Naive B cell (primary cell): ENCODE measurements at places on chromosomes 16 and 17.

- DNase-seq: no peak
These were observed 15.4 kb upstream of the SEZ6 start for GRCh38 chr17:29021226-29021625.

DNA sequence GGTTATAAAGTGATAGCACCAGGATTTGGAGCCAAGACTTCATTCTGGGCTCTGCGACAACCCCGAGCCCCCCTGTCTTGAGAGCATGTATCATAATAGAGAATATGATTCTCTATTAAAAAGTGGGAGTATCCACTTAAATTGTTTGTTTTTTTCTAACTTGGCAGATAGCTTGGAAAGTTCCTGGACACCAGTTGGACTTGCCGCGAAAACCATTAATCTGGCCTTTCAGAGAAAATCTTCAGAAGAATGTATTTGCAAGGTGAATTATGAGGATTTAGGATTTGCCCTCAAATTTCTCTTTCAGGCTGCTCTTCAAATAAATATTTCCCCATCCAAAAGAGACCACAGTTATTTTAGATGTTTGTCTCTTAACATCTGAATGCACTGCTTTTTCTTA lies 53.5 kb downstream of the MARCHF10 start:
- no peak for DNase-seq

- DNase-seq: no peak
These were observed 345.0 kb downstream of the SLC39A11 start for GRCh38 chr17:72747501-72747900.

- DNase-seq: no peak
These were observed 28.2 kb upstream of the ADGRG1 start for GRCh38 chr16:57600048-57600835.

DNA sequence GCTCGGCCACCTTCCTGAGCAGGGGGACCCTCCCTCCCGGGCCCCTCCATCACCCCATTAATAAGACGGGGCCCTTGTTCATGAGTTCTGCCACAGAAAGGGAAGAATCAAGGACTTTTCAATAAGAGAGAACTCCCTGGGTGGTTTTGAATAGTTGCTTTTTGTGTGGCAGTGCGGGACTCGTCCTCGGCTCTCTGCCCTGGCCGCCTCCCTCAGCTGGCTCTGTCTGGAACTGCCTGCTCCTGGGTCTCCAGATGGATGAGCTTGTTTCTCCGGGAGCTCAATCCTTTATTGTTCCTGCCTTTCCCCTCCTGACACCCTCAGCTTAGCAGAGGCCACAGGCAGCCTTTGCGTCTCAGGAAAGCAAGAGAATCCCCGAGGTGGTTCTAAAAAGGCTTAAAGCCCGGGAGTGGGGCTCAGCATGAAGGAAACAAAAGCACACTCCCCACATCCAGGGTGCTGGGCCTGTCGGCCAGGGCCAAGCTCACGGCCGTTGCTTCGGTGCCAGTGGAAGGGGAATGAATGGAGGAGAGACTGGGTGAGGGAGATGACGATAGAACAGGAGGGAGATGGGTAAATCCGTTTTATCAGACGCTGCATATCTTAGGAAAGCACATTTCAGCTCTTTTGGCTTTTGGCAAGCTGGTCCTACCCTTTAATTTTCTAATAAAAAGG lies 60.2 kb downstream of the RAI1 start:
- DNase-seq: no peak

GRCh38 chr17:59038734-59039133 lies 67.9 kb downstream of the TRIM37 start:
- no peak for DNase-seq

DNA sequence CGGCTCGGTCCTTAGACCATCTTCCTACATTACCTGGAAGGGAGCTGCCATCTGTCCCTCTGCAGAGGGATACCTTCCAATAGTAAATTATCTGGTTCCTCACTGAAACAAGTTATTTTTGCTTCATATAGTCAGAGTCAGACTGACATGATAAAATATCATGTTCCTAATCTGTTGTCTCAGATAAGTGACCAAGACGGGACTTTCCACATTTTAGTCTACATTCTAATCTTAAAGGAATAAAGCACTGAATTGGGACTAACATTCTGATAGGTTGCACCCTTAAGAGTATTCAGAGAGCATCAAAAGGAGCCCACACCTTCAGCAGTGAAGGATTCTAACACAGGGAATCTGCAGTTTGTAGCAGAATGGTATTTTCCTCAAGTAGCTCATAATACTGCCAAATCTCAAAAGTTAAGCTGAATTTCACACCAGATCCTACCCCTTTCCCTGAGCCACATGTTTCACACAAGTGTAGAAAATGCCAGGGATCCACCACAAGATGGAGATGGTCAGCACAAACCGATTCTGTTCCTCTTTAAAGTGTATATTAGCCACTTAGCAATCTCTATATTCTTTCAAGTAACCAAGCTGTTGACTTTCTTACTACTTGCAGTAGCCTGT lies 13.4 kb downstream of the GINS2 start:
- DNase-seq: no peak

GRCh38 chr16:21223787-21224186 lies 9.7 kb upstream of the ANKS4B start:
- no peak for DNase-seq
